NCI-H1092 treated with DMSO at 0.1 percent for 48 hours (cell line): ENCODE measurements at places on chromosomes 4 and X.

DNA sequence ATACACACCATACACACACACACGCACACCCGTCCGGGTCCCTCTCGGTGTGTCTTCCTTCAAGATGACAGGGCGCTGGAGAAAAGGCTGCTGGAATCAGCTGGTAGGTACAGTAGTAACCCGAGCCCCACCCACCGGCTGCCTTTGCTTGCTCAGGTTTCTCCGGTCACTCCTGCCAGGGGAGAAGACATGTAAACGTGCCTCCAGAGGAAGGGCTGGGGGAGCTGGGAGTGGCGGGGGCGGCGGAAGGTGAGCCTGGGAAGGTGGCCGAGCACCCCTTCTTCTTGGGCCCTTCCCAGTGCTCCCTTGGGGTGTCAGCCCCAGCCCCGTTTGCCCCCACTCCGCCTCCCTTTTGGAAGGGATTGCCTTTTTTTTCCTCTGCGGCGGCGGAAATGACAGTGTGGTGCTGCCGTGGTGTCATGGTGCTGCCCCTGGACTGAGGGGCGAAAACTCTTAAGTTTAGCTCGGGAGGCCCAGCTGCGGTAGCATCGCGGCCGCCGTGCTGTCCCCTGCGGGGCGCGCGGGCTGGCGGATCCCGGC is at the start of gene MID2:
Gene MID2, plus strand, starts transcription at position 169 of the 540 bp plus-strand sequence. CDS start 561 bp downstream, outside the sequence.
- peak; percentile 50 for DNase-seq

- no peak for DNase-seq
These were observed 1263.6 kb downstream of the C4orf33 start for GRCh38 chr4:130359542-130359941.

DNA sequence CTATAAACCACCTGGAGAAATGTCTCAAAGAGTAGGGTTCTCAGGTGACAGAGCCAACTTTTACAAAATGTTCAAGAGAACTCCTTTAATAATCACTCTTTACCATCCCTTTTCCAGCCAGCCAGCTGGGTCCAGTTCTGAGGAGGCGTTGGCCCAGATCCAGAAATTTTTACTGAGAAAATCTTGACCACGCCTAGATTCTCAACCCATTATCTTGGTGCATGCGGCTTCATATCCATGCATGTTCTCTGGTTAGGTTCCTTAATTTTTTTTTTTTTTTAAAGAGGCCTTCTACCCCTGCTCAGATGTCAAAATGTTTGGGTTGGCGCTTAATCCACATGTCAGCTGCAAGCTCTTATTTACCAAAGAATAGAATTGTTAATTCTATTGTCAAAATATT is 12.0 kb upstream of the MAP7D2 start:
- DNase-seq: no peak

GRCh38 chr4:40552536-40552935 is 77.1 kb downstream of the RBM47 start:
- no peak for DNase-seq

GRCh38 chrX:57232658-57233360 is 53.7 kb upstream of the FAAH2 start:
- DNase-seq: no peak

- DNase-seq: no peak
These were observed 7.7 kb upstream of the ASB5 start for GRCh38 chr4:176276710-176277109.

- no peak for DNase-seq
These were observed 740.9 kb downstream of the ARAP2 start for GRCh38 chr4:35503435-35503834.

GRCh38 chr4:3671571-3672464 is 94.4 kb upstream of the ADRA2C start:
- DNase-seq: peak; percentile 33

- DNase-seq: no peak
These were observed 18.3 kb upstream of the ACSL1 start for GRCh38 chr4:184843984-184844554.

DNA sequence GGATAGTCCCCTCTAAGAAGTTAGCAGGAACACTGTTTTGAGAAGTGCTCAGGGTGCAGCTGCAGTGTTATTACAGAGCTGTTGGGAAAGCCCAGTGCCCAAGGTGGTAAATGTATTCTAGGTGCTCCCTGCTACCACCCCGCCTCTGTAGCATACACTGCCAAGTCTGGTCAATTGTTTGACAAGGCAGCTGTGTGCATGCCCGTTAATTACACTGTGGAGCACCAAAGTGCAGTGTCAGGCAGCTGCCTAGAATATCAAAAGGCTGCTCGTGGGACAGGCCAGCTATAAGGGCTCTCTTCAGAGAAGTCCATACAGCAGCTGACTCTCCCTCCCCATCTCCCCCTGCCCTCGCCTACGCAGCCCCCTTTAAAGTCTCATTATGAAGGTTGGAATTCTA is 99.9 kb upstream of the KLHL13 start:
- DNase-seq: peak; percentile 90

- DNase-seq: peak; percentile 25
These were observed 942 bp upstream of the APLN start for GRCh38 chrX:129655547-129656249.

DNA sequence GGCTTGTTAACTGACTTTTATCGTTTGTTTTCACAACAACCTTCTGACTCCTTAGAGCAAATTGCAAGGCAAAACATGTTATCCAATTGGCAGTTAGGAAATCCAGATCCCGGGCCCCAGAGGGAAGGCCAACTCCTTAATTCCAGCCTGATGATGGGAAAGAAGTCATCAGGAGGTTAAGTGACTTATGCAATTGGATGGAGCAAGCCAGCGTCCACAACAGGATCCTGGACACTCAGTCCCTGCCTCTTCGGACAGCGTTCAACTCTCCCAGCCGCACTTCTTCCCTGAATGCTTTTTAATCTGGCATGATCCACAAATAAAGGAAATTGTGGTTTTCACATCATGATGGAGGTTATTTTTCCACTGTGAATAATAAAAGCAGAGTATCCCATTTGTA is 310.1 kb downstream of the RAB28 start:
- no peak for DNase-seq

GRCh38 chr4:147586637-147587036 is 30.6 kb upstream of the TMEM184C start:
- DNase-seq: no peak

DNA sequence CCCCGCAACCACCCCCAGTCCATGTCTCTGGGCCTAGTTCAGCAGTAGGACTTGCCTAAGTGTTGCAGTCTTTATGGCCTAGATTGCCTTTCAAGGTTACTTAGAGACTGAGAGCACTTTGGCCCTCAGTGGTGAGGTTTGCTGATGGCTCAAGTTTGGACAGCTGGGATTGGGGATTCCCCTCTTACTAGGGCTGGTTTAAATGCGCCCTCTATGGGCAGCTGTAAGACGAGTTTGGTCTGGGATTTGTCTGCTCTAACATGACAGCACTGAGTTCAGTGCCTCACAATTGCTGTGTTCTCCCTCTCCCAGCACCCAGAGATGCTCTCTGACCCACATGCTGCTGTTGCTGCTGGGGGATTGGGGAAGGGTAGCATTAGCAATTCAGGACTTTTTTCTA is 23.1 kb downstream of the DACH2 start:
- no peak for DNase-seq

- DNase-seq: no peak
These were observed 94.2 kb upstream of the CENPE start for GRCh38 chr4:103292373-103292772.

- no peak for DNase-seq
These were observed 11.2 kb downstream of the WDR1 start for GRCh38 chr4:10105421-10105820.

DNA sequence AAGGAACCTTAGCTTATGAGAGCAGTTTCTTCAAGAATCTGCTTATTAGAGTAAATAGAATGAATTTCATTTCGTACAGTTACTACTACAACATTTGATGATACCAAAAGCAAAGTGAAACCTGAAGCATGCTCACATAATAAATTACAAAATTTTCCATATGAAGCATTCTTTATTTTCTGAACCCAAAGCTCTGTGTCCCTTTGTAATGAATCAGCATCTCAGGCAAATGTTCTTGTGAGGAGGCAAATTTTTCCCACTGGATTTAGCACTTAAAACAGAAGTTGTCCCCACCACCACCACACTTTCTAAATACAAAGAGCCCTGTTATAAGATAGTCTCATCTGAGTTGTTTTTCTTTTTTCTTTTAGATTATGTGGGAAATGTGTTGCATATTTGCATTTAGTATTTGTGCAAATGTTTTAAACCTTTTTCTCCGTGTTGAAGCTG is 70.7 kb upstream of the NFKB1 start:
- DNase-seq: no peak

GRCh38 chrX:154038656-154039055 is 19.0 kb upstream of the IRAK1 start:
- no peak for DNase-seq

DNA sequence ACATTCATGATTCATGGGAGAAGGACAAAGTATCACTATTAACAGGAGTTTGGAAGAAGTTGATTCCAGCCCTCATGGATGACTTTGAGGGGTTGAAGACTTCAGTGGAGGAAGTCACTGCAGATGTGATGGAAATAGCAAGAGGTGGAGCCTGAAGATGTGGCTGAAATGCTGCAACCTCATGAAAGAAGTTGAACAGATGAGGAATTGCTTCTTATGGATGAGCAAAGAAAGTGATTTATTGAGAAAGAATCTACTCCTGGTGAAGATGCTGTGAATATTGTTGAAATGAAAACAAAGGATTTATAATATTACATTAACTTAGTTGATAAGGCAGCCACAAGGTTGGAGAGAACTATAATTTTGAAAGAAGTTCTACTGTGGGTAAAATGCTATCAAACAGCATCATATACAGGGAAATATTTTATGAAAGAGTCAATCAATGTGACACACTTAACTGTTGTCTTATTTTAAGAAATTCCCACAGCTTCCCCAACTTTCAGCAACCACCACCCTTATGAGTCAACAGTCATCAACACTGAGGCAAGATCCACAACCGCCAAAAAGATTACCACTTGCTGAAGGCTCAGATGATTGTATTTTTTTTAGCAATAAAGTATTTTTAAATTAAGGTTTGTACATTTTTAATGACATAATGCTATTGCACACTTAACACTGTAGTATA is 302.6 kb downstream of the CBLL2 start:
- no peak for DNase-seq

- DNase-seq: no peak
These were observed 51.0 kb downstream of the DHX15 start for GRCh38 chr4:24533364-24533763.

DNA sequence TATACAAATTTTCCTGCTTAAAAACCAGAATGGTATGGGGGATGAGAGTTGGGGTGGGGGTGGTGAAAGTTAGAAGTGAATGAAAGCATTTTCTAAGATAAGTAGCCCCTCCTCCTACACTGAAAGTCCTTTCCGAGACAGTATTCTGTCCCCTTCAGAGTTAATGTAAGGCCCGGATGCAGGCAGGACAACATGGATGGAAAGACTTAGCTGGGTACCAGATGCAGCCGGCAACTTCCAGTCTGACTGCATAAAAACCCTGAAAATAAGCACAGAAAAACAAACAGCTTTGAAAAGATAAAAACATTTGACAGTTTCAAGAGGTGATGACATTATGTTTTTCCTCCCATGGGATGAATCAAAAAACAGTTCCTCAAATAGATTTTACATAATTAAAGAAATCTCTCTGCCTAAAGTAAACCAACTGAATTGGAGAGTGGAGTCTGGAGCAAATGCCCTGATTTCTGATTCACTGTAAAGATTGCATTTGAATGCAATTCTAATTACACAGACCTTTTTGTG is 196.3 kb downstream of the GPAT3 start:
- DNase-seq: no peak

GRCh38 chr4:81675791-81676393 is 204.2 kb upstream of the RASGEF1B start:
- no peak for DNase-seq

GRCh38 chrX:97685753-97686152 is 802.0 kb downstream of the RPA4 start:
- peak; percentile 35 for DNase-seq

GRCh38 chr4:180909279-180909678 is 1333.9 kb upstream of the TENM3 start:
- peak; percentile 16 for DNase-seq

DNA sequence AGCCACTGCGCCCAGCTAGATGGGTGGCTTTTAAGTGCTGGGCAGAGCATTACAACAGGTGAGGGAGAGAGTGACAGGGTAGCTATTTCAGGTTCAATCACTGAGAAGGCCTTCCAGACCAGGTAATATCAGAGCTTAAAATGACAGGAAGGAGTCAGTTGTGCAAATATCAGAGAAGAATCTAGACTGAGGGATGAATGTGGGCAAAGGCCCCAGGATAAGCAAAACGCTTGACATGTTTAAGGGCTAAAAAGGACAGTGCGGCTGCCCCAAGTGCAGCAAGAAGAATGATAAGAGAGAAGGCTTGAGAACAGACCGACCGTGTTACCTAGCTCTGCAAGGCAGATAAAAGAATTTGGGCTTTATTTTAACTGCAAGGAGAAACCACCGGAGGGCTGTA is 18.6 kb downstream of the AADAT start:
- DNase-seq: no peak

DNA sequence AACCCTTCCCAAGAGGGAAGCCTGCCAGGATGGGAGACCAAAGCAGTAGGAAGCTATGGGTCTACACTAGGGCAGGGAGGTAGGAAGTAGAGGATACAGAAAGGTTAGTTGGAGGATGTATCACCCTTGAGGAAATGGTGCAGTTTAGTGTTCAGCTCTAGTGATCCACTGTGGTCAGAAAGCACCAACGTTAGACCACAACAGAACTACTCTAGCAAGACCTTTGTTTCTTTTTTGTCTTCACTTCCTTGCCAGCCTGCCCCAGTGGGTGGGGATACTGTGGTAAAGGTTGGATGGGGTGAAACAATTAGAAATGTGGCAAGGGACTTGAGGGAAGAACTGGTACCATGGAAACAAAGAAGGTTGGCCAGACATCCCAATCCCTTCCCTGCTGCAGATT is 83.3 kb downstream of the DDIT4L start:
- no peak for DNase-seq

DNA sequence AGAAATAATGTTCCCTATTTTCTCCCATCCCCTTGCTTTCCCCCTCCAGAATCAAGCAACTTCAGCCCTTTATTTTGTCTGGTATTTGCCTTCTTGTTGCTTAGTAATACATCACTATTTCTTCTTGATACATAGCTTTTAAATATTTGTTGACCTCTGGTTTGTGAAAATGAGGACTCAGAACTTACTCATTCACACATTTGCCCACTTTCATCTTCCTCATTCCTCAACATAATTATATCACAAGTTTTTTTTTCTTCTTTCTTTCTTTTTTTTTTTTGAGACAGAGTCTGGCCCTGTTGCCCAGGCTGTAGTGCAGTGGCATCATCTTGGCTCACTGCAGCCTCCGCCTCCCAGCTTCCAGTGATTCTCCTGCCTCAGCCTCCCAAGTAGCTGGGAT is 28.9 kb upstream of the NDUFC1 start:
- no peak for DNase-seq

- DNase-seq: no peak
These were observed 244.5 kb upstream of the SPANXN1 start for GRCh38 chrX:145002771-145003170.

DNA sequence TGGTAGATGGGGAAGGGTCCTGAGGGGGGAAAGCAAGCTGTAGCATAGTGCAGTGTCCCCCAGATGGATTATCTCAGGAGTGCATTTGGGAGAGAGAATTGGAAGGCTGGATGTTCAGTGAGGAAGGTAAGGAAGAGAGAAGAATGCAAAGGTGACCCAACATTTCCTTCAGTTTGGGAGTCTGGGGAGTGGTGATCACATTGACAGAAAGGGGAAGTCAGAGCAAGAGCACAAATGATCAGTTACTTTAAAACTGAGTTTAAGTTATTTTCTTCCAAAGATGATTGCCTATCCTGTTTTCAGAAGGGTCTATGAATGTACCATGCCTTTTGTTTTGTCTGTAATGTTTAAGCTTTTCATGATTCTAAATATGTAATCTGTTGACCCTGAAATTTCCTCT is 47.6 kb downstream of the ARHGAP10 start:
- DNase-seq: no peak
